ENCODE measurements at places on chromosomes 2 and 18. TPM values are rescaled to one million over a fixed set of nuclear protein-coding genes. Genes with fewer than 3 reads are reported as not detected.

TMEM37 gene
- 13.8 TPM for total RNA-seq

TUBA3E gene
- total RNA-seq = not detected

DNA sequence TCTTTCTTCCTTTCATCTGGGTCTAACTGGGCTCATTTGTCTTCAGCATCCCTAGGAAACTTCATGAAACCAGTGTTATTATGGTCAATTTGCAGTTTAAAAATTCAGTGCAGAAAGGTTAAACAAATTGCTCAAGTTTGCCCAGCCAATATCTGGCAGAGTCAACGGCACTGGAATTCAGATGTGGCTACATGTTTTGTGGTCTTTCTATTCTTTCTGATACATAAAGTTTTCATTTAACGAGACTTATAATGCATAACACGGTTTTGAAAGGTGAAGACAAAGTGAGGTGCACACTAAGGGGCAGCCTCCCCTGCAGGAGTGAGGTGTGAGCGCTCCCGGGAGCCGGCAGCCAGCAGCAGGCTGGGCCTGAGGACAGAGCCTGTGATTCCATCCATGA is 164.6 kb downstream of the RTP5 start:
- no peak overlapping the region for H3K4me3 ChIP-seq
- no peaks in the 10 kb centered on the region for H3K27me3 ChIP-seq
- H3K36me3 ChIP-seq = no peaks in the 10 kb centered on the region
- no peaks in the 10 kb centered on the region for H3K4me1 ChIP-seq
- no peak for DNase-seq

- no peaks in the 10 kb centered on the region for H3K27me3 ChIP-seq
- H3K4me1 ChIP-seq = peaks cover 17% of the 10 kb centered on the region
- no peak overlapping the region for H3K4me3 ChIP-seq
- no peak for DNase-seq
- no peak overlapping the region for H3K27ac ChIP-seq
- no peaks in the 10 kb centered on the region for H3K36me3 ChIP-seq
These were observed 148.7 kb downstream of the LDLRAD4 start for GRCh38 chr18:13366962-13367892.

- no peak overlapping the region for H3K4me3 ChIP-seq
- H3K27me3 ChIP-seq = no peaks in the 10 kb centered on the region
These were observed 149.3 kb downstream of the CABLES1 start for GRCh38 chr18:23284629-23285028.
